ENCODE measurements at places on chromosomes 13 and 19. TPM values are rescaled to one million over a fixed set of nuclear protein-coding genes. Genes with fewer than 3 reads are reported as not detected.

The RAD23A gene
- 62.1 TPM for total RNA-seq

The CYP4F3 gene
- total RNA-seq = not detected

The SLC7A1 gene
- 89.8 TPM for total RNA-seq

The CD209 gene
- total RNA-seq = not detected

The NMRK2 gene
- total RNA-seq = 4.0 TPM

The ONECUT3 gene
- 15.4 TPM for total RNA-seq

The OR10H1 gene
- total RNA-seq = not detected

The CEACAM8 gene
- not detected for total RNA-seq

The ZNF723 gene
- total RNA-seq = not detected

The SLC10A2 gene
- not detected for total RNA-seq

The CCDC9 gene
- total RNA-seq = 16.8 TPM

The ZNF763 gene
- total RNA-seq = 10.3 TPM

The RAB3D gene
- total RNA-seq = 130 TPM

The KLK4 gene
- total RNA-seq = 0.66 TPM

The VSTM1 gene
- not detected for total RNA-seq

The ZNF224 gene
- total RNA-seq = 20.1 TPM

The S1PR4 gene
- not detected for total RNA-seq

The DENND1C gene
- total RNA-seq = not detected

The EDNRB gene
- 0.10 TPM for total RNA-seq

The EBI3 gene
- not detected for total RNA-seq

The GJB2 gene
- not detected for total RNA-seq

The ZNF324B gene
- total RNA-seq = 9.9 TPM

The CYP4F22 gene
- total RNA-seq = not detected

The ERICH6B gene
- not detected for total RNA-seq

The ZC3H4 gene
- 50.3 TPM for total RNA-seq

The SHD gene
- 254 TPM for total RNA-seq

The LILRB3 gene
- total RNA-seq = not detected

The TEAD2 gene
- total RNA-seq = 140 TPM

The LYPD5 gene
- total RNA-seq = not detected

The ZNF420 gene
- 13.2 TPM for total RNA-seq

The C13orf46 gene
- total RNA-seq = 0.71 TPM

The CRTC1 gene
- total RNA-seq = 28.8 TPM

The CEACAM16 gene
- total RNA-seq = not detected

The PCDH9 gene
- 43.3 TPM for total RNA-seq

The ZNF563 gene
- total RNA-seq = 3.8 TPM

The PODNL1 gene
- total RNA-seq = 8.9 TPM

The CABP5 gene
- not detected for total RNA-seq

The KRI1 gene
- 24.1 TPM for total RNA-seq

The CYP4F12 gene
- total RNA-seq = not detected

The MTMR6 gene
- 95.3 TPM for total RNA-seq

The CLEC4M gene
- not detected for total RNA-seq

The PGLYRP1 gene
- total RNA-seq = not detected

The CGB3 gene
- not detected for total RNA-seq

The ZSCAN1 gene
- 7.7 TPM for total RNA-seq
